Hematopoietic multipotent progenitor cell treated with erythropoietin and hydrocortisone succinate and interleukin-3 and kit ligand, for 17 days (in vitro differentiated cells): ENCODE measurements at places on chromosomes 7 and 10.

- DNase-seq, result no peak
Measured at GRCh38 chr10:4215963-4216575, 431.1 kb upstream of the KLF6 start.

DNA sequence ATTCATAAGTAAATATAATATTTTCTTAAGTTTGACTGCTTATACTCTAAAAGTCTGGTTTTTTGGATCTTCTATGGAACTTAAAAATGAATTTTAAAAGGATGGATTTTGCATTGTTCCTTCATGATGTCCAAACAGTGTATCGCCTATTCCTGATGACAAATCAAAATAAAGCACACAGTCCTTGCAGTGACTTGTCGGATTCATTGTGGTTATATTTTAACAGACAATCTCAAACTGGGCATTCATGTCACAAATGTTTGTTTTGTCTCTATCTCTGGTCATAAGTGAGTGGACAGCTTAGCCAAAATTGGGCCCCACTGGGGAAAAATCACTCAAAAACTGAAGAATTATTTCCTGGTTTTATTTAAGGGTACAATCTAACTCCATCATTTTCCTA, 74.8 kb downstream of the LMBR1 start:
- DNase-seq, result no peak

GRCh38 chr10:1392127-1392526, 335.9 kb downstream of the WDR37 start:
- no peak for DNase-seq

DNA sequence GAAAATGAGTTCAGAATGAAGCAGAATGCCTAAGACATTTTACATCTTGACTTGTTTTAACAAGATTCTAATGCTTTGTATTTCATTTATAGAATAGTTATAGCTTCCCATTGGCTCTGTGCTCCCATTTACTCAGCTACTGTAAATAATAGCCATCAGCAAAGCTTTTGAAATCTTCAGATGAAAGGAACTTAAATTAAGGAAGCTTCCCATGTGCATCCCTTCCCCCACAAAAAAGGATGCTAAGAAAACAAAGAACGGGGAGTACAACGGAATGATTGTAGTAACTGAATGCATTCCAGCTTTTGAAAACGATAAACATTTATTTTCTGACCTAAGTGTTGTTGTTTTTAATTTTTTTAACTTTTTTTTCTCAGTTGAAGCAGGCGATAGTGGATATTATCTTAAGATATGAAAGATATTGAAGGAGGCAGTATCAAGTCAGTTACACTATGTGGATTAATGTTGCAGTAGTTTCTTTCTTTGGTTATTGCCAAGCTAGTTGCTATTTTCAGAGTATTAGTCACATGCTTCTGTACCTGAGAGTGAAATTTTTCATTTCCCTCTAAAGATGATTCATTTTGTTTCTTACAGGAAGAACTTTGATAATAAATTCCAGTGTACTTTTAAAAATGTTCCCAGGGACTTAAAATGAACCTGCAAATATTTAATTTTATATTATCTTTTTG, 129.2 kb downstream of the KCND2 start:
- DNase-seq, result no peak

- DNase-seq, result no peak
Measured at GRCh38 chr10:30422981-30423654, 10.9 kb upstream of the MAP3K8 start.

DNA sequence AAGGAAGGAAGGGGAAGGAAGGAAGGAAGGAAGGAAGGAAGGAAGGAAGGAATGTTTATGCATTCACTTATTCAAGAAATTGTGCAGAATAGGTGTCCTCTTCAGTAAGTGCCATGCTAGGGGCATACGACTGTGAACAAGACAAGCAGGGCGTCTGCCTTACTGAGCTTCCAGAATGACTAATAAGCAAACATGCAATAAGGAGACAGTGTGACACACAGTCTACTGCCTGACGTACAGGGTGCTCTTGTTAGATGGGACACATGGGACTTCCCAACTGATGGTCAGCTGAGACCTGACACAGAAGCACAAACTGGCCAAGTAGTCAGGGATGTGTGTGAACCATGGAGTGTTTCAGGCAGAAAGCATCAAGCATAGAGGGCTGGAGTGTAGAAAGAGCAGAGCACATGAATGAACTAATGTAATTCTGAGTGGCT, 18.2 kb downstream of the DNAJC12 start:
- no peak for DNase-seq

- no peak for DNase-seq
Measured at GRCh38 chr7:849145-849544, 16.9 kb downstream of the SUN1 start.

GRCh38 chr7:108454674-108455550, 1.3 kb downstream of the NRCAM start:
- DNase-seq, result no peak

DNA sequence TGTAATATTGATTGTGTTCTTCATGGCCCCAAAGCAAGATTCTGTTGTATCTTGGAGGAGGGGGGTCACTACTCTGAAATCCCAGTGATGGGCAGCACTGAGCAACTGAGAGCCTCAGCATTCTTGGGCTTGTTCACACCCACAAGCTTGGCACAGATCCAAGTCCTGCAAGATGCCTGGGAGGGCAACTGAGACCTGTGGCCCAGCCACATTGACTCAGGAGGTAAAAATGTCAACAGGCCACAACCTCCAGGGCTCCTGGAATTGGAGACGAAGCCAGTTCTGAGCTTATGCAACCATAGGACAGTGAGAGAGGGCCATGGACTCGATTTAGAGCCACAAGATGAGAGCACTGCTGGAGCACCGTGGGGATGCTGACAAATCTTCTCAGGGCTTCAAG, 3.1 kb upstream of the DOCK1 start:
- no peak for DNase-seq

DNA sequence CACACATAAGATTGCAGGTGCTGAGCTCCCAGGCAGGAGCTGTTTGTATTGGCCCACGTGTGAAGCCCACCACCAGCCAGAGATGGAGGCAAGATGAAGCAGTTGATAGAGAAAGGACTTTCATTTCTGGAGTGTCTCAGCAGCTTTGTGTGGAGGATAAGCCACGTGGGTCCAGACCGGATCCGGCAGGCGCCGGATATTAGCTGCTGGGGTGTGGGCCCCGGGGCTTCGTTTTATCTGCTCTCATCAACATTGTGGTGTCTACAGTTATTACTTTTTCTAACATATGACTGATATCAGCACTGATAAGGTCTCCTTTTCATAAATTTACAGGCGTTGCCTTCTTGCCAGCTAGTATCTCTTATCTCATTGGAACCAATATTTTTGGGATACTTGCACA, 25.5 kb downstream of the SLC18A2 start:
- no peak for DNase-seq

- no peak for DNase-seq
Measured at GRCh38 chr7:36723951-36724664, at the start of gene AOAH. Gene AOAH, minus strand, starts transcription at chr7:36724494. Its CDS starts 346 bp downstream, at chr7:36724148.

- DNase-seq, result no peak
Measured at GRCh38 chr10:110667620-110668343, 23.6 kb downstream of the RBM20 start.

GRCh38 chr7:46197785-46198540, 276.9 kb upstream of the IGFBP3 start:
- DNase-seq, result no peak

- no peak for DNase-seq
Measured at GRCh38 chr7:31028417-31028992, 23.6 kb upstream of the ADCYAP1R1 start.

DNA sequence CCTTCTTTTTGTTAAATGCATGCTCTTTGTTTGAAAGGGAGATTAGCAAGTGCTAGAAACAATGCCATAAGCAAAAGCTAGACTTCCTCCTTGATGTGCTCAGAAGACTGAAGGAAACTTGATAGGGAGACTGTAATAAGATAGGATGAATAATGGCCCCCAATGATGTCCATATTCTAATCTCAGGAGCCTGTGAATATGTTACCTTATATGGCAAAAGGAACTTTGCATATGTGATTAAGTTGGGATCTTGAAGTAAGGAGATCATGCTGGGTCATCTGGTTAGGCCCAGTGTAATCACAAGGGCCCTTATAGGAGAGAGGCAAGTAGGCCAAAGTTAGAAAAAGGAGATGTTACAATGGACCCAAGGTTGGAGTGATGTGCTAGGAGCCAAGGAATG, 13.6 kb upstream of the LIPM start:
- no peak for DNase-seq

GRCh38 chr10:112025228-112025627, 158.3 kb downstream of the GPAM start:
- DNase-seq, result no peak
